ENCODE measurements at places on chromosomes 11 and 22.

GRCh38 chr11:16239141-16240105 lies 116.9 kb downstream of the SOX6 start:
- DNase-seq = peak; percentile 80

DNA sequence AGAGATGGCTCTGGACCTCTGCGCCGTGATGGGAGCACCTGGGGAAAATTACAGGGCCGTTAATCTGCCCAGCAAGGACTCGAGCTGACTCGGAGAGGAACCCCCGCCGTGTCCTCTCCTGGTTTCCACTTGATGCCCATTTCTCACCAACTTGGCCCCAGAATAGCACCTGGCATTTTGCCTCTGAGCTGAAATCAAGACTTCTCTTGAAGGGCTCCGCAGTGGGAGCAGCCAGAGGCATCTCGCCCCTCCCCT lies 19.0 kb upstream of the CABP7 start:
- no peak for DNase-seq

DNA sequence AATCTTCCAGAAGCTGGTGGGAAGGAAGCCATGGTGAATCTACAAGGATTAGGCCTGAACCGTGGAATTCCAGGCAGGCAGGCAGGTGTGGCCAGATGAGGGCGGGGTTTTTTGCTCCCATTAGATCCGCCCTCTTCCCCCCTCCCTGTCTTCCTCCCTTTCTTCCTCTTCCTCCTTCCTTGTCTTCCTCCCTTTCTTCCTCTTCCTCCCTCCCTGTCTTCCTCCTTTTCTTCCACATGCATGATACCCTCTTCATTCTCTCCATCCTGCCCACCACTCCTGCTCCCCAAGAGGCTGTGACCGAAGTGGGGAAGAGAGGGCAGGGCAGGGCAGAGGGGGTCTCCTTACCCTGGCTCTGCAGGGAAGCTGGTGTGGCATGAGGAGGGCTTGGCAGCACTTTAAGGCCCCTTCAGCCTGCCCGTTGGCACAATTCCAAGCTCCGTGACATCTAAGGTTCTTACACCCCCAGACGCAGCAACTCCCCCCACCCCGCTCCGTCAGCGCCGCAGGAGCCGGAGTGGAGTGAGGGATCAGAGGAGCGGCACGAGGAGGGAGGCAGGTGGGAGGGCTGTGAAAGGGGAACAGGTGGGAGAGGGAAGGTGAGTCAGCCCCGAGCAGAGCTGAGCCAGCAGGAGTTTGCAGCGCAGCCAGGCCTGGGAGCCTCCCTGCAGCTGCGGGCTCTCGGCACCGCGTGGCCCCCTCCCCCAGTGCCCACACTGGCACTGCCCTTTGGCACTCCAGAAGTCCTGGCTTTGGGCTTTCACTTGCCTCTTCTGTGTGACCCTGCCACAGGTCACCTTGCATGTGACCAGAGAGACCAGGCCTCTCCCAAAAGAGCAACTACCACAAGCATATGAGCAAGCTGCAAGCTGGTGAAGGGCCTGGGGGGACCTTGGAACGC lies 32.1 kb downstream of the KCNJ4 start:
- DNase-seq = no peak

DNA sequence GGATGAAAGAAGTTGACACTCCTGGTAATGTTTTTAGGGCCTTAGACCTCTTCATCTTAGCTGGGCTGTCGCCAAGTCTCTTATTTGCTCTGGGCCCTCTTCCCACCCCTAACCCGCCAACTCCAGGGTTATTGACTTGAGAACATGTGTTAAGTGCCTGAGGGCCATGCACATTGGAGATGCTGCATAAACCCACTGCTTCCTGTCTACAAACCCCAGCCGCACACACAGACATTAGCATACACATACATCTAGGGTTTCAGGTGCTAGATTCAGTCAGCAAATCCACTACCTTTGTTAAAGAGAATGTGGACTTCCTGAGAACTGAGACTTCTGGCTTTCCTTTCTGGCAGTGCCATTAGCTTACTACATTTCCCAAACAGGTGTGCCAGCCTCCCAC lies 817 bp downstream of the PANX3 start:
- no peak for DNase-seq
